Astrocyte (in vitro differentiated cells and primary cell): ENCODE measurements at places on chromosomes 13 and 19.
A peak's percentile ranks its signal among the peaks of the same experiment; 100 is the strongest.

GRCh38 chr19:2127758-2128157 is 23.6 kb downstream of the AP3D1 start:
- H3K27me3 ChIP-seq, result no peaks in the 10 kb centered on the region
- DNase-seq, result no peak
- no peak overlapping the region for H3K4me3 ChIP-seq
- H3K36me3 ChIP-seq, result peaks cover 15% of the 10 kb centered on the region

- no peaks in the 10 kb centered on the region for H3K27me3 ChIP-seq
- H3K27ac ChIP-seq, result peak overlapping the region; percentile 90
- no peak overlapping the region for H3K4me3 ChIP-seq
- H3K4me1 ChIP-seq, result peaks cover 21% of the 10 kb centered on the region
Measured at GRCh38 chr13:59776924-59777690, 386.6 kb downstream of the DIAPH3 start.

DNA sequence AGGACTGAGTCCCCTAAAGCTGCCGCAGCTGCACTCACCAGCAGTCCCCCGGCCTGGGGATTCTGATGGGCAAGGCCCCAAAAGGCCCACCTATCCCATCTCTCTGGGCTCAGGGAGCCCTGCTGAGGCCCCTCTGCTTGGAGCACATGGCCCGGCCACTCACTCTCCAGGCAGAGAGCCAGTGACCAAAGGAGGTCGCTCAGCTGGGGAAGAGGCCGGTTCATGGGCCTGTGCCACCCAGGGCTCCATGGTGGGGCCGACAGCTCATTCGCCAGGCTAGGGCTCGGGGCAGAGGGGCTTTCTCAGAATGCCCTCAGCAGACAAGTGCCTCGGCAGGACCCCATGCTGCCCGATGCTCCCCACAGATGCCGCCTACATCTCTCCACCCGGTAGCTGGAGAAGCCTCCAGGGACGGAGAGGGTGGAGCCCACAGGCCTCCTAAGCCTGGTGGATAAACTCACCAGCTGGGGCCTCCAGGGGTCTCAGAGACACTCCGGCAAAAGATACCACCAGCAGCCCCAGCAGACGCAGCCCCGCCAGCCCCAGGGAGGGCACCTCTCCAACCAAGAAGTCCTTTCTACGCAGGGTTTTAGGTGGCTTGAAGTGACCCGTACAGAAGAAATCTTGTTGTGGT is 54.4 kb downstream of the MLLT1 start:
- no peak overlapping the region for H3K4me3 ChIP-seq
- no peak for DNase-seq
- no peaks in the 10 kb centered on the region for H3K36me3 ChIP-seq
- H3K27ac ChIP-seq, result no peak overlapping the region
- H3K27me3 ChIP-seq, result no peaks in the 10 kb centered on the region

DNA sequence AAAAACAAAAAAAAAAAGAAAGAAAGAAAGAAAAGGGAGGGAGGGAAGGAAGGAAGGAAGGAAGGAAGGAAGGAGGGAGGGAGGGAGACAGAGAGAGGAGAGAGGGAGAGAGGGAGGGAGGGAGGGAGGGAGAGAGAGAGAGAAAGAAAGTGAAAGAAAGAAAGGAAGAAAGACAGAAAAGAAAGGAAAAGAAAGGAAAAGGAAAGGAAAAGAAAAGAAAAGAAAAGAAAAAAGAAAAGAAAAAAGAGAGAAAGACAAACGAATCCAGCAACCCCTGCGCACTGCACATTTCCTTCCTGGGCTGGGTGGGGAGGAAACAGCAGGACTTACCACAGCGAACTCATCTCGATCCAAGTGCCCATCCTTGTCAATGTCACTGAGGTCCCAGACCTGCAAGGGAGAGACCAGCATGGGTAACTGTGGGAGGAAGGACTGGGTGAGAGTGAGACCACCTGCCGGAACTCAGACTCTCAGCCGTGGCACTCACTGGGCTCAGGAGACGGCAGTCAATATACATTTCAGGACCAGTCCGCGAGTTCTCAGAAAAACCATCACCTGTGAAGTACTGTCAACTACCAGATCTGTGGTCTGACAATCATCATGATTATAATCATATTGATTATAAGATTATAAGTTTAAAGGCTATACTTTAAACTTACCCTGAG is 43.3 kb downstream of the EPS15L1 start:
- no peak for DNase-seq
- no peak overlapping the region for H3K4me3 ChIP-seq
- no peaks in the 10 kb centered on the region for H3K4me1 ChIP-seq
- H3K36me3 ChIP-seq, result peaks cover 5% of the 10 kb centered on the region

DNA sequence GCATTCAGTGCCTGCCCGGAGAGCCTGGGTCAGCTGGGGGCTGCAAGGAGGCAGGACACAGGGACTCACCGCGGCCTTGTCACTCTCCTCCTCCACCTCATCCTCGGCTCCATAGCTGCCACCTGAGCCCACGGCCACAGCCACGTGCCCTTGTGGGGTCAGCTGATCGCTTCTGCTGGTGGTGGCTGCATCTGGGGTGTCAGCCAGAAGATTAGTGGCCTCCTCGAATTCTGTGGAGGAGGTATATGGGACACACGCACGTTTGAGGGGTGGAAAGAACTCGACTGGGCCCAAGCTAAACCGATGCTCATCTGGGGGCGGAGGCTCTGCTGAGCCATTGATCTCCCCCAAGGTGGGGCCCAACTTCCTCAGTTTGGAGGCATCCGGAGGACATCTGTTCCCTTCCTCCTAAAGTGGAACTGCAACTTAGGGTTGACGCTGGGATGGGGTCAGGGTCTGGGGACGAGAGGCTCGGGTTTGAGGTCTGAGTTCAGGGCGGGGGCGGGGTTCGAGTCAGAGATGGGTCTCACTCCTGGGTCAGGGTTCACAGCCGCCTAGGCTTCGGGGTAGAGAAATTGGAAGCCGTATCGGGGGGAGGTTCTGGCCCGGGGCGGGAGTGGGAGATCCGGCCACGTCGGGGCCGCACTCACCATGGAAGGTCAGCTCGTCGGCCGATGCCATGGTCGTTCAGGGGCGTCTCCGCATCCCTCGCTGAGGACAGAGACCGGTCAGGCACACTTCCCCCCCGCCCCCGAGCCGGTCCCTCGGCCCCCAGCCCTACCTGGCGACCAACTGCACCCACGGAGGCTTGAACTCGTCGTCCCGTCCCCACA is 493 bp downstream of the YIPF2 start:
- H3K27me3 ChIP-seq, result no peaks in the 10 kb centered on the region
- peaks cover 8% of the 10 kb centered on the region for H3K36me3 ChIP-seq
- H3K27ac ChIP-seq, result peak overlapping the region; percentile 53
- peaks cover 17% of the 10 kb centered on the region for H3K4me1 ChIP-seq
- H3K4me3 ChIP-seq, result peak overlapping the region; percentile 71
- no peak for DNase-seq

GRCh38 chr19:36266375-36266961 is 51.6 kb downstream of the ZNF146 start:
- no peaks in the 10 kb centered on the region for H3K4me1 ChIP-seq
- H3K4me3 ChIP-seq, result no peak overlapping the region
- DNase-seq, result no peak
- H3K36me3 ChIP-seq, result no peaks in the 10 kb centered on the region

DNA sequence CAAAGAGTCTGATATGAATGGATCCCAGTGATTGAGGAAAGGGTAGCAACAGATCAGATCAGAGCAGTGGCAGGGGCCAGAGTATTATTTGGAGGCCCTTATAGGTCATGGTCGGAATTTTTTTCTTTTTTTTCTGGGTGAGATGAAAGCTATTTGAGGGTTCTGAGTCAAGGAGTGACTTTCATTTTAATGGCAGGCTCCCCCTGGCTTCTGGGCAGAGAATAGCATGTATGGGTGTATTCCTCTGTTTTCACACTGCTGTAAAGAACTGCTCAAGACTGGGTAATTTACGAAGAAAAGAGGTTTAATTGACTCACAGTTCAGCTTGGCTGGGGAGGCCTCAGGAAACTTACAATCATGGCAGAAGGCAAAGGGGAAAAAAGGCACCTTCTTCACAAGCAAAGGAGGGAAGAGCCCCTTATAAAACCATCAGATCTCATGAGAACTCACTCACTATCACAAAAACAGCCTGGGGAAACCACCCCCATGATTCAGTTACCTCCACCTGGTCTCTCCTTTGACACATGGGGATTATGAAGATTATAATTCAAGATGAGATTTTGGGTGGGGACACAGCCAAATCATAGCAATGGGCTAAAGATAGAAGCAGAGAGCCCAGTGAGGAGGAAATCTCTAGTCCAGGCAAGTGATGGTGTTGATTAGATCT is 3.0 kb upstream of the SLC6A16 start:
- no peaks in the 10 kb centered on the region for H3K36me3 ChIP-seq
- H3K27me3 ChIP-seq, result no peaks in the 10 kb centered on the region
- DNase-seq, result no peak
- H3K4me1 ChIP-seq, result no peaks in the 10 kb centered on the region
- no peak overlapping the region for H3K27ac ChIP-seq

DNA sequence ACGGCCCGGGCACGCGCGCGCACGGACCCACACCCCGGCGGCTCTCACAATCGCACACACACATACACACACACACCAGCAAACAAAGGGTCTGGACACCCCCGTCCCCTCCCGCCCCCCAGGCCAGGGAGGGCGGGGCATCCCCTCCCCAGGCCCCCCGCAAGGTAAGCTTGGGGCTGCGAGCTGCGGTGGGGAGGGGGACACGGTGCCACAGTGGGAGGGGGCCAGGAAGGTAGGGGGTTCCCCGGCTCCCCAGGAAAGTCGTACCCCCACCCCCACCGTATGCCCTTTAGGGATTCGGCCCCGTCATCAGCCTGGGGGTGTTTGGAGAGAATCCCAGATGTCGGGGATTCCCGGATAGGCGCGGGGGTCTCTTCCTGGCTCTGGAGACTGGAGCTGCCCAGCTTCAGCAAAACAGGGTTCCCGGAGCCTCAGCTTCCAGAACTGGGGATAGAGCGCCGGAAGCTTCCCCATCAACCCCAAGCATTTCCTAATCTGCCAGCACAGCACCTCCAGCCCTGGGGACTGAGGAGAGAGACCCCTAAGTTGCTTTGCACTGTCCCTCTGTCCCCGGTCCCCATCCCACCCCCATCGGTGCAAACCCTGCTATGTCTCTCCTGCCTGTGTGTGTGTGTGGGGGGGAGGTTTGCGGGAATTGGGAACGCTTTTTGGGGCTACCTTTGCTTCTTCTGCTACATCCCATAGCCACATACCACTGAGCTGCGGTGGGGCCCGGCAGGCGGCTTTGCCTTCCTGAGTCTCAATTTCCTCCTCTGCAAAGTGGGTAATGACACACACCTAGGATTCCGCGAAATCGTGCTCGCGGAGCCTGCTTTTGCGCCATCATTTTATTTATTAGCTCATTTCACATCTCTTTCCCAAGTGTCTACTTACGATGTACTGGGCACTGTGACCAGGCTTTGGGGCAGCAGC is 1.8 kb upstream of the CDC37 start:
- peaks cover 5% of the 10 kb centered on the region for H3K36me3 ChIP-seq
- peaks cover 2% of the 10 kb centered on the region for H3K27me3 ChIP-seq
- H3K4me3 ChIP-seq, result peak overlapping the region; percentile 99
- no peak overlapping the region for H3K27ac ChIP-seq
- peaks cover 31% of the 10 kb centered on the region for H3K4me1 ChIP-seq

DNA sequence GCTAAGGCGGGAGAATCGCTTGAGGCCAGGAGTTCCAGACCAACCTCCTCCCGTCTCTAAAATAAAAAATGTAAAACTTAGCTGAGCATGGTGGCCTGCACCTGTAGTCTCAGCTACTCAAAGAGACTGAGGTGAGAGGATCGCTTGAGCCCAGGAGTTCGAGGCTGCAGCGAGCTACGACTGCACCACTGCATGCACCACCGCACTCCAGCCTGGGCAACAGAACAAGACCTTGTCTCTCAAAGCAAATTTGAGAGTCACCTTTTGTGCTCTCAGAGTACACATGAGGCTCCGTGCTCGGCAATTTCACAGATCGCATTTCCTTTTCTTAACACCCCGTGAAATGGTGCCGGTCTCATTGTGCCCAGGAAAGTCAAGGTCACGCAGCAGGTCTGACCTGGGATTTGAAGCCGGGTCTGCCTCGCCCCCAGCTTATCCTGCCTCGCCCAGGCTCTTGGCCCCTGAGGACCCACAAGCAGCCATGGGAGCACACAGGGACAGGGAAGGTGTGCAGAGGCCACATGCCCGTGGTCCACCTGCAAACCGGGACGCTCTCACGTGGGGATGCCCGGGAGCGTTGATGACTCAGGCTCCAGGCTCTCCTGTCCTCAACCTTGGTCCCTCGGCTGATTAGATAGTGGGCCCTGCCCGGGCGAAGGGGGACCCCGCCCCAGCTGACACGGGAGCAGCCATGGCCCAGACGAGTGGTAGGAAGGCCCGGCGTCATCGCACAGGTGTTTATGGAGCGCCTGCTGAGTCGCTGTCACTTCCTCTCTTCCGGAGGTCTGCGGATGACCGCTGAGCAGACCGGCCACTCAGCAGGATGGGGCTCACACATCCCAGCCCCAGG is 1.1 kb upstream of the SMIM24 start:
- H3K4me3 ChIP-seq, result no peak overlapping the region
- no peak overlapping the region for H3K27ac ChIP-seq
- DNase-seq, result no peak
- no peaks in the 10 kb centered on the region for H3K4me1 ChIP-seq
- H3K27me3 ChIP-seq, result peaks cover 14% of the 10 kb centered on the region

DNA sequence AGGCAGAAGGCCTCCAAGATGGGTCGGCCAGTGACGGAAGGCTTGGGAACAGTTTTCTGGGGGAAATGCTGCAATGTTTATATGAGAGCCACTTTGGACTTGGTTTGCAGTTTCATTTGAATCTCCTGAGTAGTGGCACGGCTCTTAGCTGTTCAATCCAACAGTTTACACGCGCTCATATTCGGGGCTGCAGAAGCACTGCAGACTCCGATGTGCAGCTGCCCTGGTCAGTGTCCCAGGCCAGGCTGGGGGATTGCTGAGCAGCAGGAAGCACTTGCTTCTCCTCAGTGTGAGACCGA is 31.7 kb downstream of the CEBPG start:
- H3K4me1 ChIP-seq, result no peaks in the 10 kb centered on the region
- H3K4me3 ChIP-seq, result no peak overlapping the region
- no peak for DNase-seq
- H3K27me3 ChIP-seq, result no peaks in the 10 kb centered on the region
- no peaks in the 10 kb centered on the region for H3K36me3 ChIP-seq

GRCh38 chr19:925087-925525 is 729 bp upstream of the ARID3A start:
- peaks cover 11% of the 10 kb centered on the region for H3K27me3 ChIP-seq
- no peaks in the 10 kb centered on the region for H3K36me3 ChIP-seq
- H3K27ac ChIP-seq, result peak overlapping the region; percentile 55
- peaks cover 10% of the 10 kb centered on the region for H3K4me1 ChIP-seq
- peak overlapping the region; percentile 82 for H3K4me3 ChIP-seq
- DNase-seq, result peak; percentile 56

GRCh38 chr13:34108410-34108809 is 290.5 kb downstream of the RFC3 start:
- H3K4me3 ChIP-seq, result no peak overlapping the region
- H3K27ac ChIP-seq, result no peak overlapping the region
- H3K36me3 ChIP-seq, result no peaks in the 10 kb centered on the region
- peaks cover 6% of the 10 kb centered on the region for H3K4me1 ChIP-seq
- peak; percentile 47 for DNase-seq
- no peaks in the 10 kb centered on the region for H3K27me3 ChIP-seq

GRCh38 chr13:45398877-45399276 is 19.3 kb downstream of the SLC25A30 start:
- no peaks in the 10 kb centered on the region for H3K4me1 ChIP-seq
- DNase-seq, result no peak
- no peaks in the 10 kb centered on the region for H3K27me3 ChIP-seq
- no peak overlapping the region for H3K27ac ChIP-seq
- H3K4me3 ChIP-seq, result no peak overlapping the region
